ENCODE measurements at places on chromosomes 2 and 18.
A peak's percentile ranks its signal among the peaks of the same experiment; 100 is the strongest.

- peaks cover 22% of the 10 kb centered on the region for H3K36me3 ChIP-seq
- H3K27me3 ChIP-seq, result no peaks in the 10 kb centered on the region
- H3K27ac ChIP-seq, result no peak overlapping the region
- H3K4me3 ChIP-seq, result no peak overlapping the region
These were observed 92.7 kb upstream of the WDSUB1 start for GRCh38 chr2:159379181-159379580.

DNA sequence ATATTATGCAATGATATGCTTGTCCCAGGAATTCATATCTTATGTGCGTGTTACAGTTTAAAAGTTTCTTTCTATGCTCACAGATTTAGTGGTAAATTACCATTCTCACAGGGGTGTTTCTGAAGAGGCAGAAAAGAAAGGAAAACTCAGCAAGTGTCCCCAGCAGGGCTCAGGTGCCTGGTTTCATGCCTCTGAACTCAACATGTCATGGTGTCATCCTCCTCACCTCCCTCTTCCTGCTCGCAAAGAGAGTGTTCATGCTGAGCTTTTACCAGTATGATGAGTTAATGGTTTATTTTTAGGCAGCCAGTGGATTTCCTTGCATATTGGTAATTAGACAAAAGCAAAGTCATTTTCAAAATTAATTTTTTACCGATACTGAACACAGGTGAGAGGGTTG lies 492.9 kb upstream of the ZEB2 start:
- H3K4me1 ChIP-seq, result peaks cover 14% of the 10 kb centered on the region
- no peaks in the 10 kb centered on the region for H3K36me3 ChIP-seq
- no peaks in the 10 kb centered on the region for H3K27me3 ChIP-seq
- H3K27ac ChIP-seq, result no peak overlapping the region
- H3K4me3 ChIP-seq, result no peak overlapping the region

DNA sequence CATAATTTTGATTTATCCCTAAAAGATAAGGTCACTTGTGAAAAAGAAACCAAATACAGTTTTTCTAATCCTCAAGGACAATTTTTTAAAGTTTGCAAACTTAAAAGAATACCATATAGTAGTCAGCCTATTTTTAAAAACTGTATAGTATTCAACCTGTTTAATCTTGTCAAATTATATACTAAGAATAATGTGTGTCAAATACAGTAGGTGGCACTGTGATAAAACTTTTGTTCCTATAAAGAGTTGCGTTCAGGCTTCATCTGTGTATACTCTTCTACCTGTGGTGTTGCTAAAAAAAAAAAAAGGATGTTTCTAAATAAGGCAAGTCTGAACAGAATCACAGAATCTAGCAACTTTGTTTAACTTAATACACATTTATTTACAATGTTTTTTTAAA lies 68.6 kb downstream of the CCDC138 start:
- no peaks in the 10 kb centered on the region for H3K4me1 ChIP-seq
- H3K36me3 ChIP-seq, result peaks cover 71% of the 10 kb centered on the region
- no peak overlapping the region for H3K27ac ChIP-seq
- H3K27me3 ChIP-seq, result no peaks in the 10 kb centered on the region
- H3K4me3 ChIP-seq, result no peak overlapping the region

DNA sequence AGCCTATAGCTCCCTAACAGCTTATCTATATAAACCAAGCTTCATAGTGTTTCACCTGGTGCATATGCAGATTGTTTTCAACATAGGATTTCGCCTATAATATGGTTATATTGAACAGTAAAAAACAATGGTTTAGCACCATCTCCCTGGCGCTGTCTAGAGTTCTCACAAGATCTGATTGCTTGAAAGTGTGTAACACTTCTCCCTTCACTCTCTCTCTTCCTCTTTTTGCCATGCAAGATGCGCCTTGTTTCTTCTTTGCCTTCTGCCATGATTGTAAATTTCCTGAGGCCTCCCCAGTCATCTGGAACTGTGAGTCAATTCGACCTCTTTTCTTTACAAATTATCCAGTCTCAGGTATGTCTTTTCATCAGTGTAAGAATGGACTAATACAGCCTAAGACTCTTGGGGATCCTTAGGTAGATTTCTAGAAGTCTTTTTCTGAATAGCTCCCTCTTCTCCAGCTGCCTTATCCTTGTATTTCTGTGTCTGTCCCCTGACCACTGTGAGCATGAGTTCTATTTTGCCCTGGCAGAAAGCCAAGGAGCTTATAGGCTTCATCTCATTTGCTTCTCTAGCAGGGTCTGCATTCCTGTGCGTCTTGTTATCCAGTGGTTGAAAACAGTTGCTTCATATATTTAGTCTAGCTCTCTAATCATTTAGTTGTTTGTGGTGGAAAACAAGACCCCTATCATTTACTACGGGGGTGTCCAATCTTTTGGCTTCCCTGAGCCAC lies 401.6 kb downstream of the GPD2 start:
- no peak for DNase-seq
- no peaks in the 10 kb centered on the region for H3K4me1 ChIP-seq
- peaks cover 3% of the 10 kb centered on the region for H3K27me3 ChIP-seq
- peak overlapping the region; percentile 17 for H3K27ac ChIP-seq

- no peak for DNase-seq
- peaks cover 43% of the 10 kb centered on the region for H3K4me1 ChIP-seq
- H3K27me3 ChIP-seq, result no peaks in the 10 kb centered on the region
- no peak overlapping the region for H3K27ac ChIP-seq
- no peaks in the 10 kb centered on the region for H3K36me3 ChIP-seq
- H3K4me3 ChIP-seq, result no peak overlapping the region
These were observed 387.5 kb downstream of the CDH2 start for GRCh38 chr18:27789406-27789805.

- peaks cover 7% of the 10 kb centered on the region for H3K27me3 ChIP-seq
- no peak for DNase-seq
- H3K27ac ChIP-seq, result no peak overlapping the region
- H3K4me1 ChIP-seq, result peaks cover 27% of the 10 kb centered on the region
- no peak overlapping the region for H3K4me3 ChIP-seq
These were observed 544.7 kb downstream of the PARD3B start for GRCh38 chr2:205089958-205090357.

GRCh38 chr2:238651306-238652052 lies 196.4 kb upstream of the TWIST2 start:
- peaks cover 4% of the 10 kb centered on the region for H3K27me3 ChIP-seq
- no peak for DNase-seq
- no peak overlapping the region for H3K4me3 ChIP-seq
- H3K4me1 ChIP-seq, result peaks cover 33% of the 10 kb centered on the region

DNA sequence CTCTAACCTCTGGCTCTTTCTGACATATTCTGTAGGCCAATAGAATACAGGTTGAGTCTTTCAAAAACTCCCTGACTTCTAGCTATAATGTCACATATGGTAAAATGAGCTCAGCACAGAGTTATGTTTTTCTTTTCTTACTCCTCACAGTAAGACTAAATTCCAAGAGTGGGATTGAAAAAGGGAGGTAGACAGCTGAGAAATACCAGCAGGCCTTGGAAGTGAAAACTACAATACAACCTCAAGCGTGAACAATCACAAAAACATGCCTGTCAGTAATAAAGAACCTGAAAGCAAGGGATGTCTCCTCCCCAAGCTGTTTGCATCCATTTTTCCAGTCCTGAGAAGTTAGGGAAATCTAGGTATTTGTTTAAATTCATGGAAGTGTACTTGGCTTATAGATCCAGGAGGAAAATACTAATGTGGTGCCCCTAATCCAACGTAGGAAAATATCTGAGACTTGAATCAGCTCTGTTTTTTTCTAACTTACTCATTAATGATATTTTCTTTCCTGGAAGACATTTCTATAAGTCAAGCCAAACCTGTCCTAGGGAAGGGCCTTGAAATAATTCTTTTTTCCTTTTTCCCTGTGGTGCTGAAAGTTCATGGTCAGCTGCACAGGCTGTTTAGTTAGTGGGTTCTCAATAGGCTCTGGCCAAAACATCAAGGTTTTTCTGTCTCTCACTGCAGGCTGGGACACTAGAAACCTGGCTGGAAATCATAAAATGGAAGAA lies 167.9 kb upstream of the SPATS2L start:
- H3K27ac ChIP-seq, result no peak overlapping the region
- DNase-seq, result no peak
- H3K36me3 ChIP-seq, result no peaks in the 10 kb centered on the region

DNA sequence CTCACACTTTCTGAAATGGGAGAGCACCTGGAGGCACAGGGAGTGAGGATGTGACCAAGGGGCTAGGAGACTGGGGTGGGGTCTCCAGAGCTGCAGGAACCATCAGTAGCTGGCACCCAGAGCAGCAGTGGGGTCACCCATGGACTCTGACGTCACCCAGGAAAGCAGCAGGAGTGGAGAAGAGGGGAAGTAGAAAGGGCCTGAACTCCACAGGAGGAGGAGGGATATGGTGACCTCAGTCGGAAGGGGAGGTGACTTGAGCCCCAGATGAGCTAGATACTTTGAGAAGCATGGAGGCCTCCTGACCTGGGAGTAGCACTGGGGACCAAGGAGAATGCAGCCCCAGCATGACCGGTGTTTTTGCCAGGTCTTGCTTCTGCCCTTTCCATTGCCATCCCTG lies 8.8 kb downstream of the NMUR1 start:
- H3K27ac ChIP-seq, result no peak overlapping the region
- no peak for DNase-seq
- no peaks in the 10 kb centered on the region for H3K36me3 ChIP-seq
- peaks cover 32% of the 10 kb centered on the region for H3K4me1 ChIP-seq
- H3K4me3 ChIP-seq, result no peak overlapping the region

- no peak overlapping the region for H3K4me3 ChIP-seq
- no peaks in the 10 kb centered on the region for H3K36me3 ChIP-seq
- no peak for DNase-seq
- no peak overlapping the region for H3K27ac ChIP-seq
These were observed 55.1 kb upstream of the LYPD1 start for GRCh38 chr2:132725148-132725547.

DNA sequence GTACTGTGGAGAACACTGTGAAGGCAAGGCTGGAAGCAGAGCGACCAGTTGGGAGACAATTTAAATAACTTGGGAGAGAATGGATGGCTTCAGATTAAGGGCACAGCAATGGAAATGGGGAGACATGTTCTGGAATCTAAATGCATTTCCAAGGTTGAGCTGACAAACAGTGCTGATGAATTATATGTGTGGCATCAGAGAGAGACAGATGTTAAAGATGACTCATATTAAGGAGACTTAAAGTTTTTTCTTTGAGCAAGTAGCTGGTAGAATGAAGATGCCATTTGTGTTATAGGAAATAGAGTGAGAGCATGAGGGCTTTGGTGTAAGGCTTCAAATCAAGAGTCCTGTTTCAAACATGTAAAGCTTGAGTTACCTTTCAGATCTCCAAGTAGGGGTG lies 441.8 kb downstream of the SETBP1 start:
- no peak overlapping the region for H3K27ac ChIP-seq
- H3K36me3 ChIP-seq, result no peaks in the 10 kb centered on the region
- DNase-seq, result no peak
- no peak overlapping the region for H3K4me3 ChIP-seq
- H3K27me3 ChIP-seq, result peaks cover 7% of the 10 kb centered on the region

DNA sequence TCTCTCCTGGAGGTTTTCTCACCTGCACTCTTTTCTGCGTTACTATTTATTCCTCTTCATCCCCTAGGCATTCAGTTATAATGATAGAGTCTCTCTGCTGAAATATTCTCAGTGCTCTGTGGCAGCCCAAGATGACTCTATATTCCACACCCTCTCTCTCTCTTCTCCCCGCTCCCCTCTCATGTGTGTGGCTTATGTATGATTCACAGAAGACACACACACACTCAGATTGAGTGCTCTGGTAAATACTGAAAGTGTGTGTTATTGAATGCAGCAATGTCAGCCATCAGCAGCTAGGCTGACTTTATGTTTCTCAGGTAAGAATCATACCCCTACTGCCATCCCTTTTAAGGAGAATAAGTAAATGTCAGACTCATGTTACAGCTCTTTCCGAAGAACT lies 201.2 kb downstream of the SLC4A10 start:
- no peaks in the 10 kb centered on the region for H3K36me3 ChIP-seq
- H3K4me3 ChIP-seq, result no peak overlapping the region
- H3K27me3 ChIP-seq, result no peaks in the 10 kb centered on the region

DNA sequence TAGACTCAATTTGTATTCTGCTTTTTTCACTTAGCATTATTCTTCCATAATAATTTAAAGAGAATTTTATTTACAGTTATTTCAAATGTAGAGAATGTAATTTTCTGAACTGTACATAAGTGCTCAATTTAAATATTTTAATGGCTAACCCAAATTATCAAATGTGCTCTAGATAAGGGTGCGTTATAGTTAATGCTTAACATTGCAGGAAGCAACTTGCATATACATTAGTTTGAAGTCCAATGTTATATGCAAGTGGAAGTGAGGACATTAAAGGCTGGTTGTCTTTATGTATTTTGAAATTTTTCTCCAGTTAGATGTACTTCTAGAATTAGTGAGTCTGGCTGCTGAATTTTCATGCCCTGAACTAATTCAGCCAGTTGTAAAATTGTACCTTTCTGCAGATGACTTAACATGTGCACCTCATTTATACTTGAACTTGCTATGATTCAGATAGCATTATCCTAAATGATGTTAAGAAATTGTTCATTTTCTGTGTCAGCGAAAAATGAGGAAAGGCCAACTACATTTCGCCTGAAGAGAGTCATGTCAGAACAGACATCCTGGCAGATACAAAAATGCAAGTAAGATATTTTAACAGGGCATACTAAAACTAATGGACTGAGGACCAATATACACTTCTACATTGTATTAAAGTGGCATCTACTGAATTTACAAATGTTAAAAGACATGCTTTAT lies 59.2 kb upstream of the GAREM1 start:
- H3K36me3 ChIP-seq, result no peaks in the 10 kb centered on the region
- no peak overlapping the region for H3K4me3 ChIP-seq
- DNase-seq, result no peak
- H3K27ac ChIP-seq, result no peak overlapping the region
- no peaks in the 10 kb centered on the region for H3K4me1 ChIP-seq

DNA sequence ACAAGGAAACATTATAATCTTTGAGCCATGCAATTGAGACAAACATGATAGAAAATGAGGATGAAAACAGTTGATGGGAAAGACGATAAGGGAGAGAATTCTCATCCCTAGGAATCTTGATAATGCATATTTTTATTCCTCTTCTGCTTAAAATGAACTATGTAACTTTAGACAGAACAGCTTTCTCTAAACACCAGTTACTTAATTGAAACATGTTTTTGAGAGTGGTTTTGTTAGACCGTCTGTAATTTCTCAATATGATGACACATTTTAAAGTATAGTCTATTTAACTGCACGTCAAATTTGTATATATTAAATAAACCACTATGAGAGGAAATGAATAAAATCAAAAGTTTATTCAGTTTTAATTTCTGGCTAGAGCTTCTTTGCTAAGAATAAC lies 1453.9 kb upstream of the NXPH2 start:
- H3K4me1 ChIP-seq, result no peaks in the 10 kb centered on the region
- DNase-seq, result no peak
- H3K4me3 ChIP-seq, result no peak overlapping the region
- H3K36me3 ChIP-seq, result no peaks in the 10 kb centered on the region
- H3K27ac ChIP-seq, result no peak overlapping the region

- peak overlapping the region; percentile 39 for H3K4me3 ChIP-seq
- peaks cover 25% of the 10 kb centered on the region for H3K36me3 ChIP-seq
- DNase-seq, result no peak
- H3K4me1 ChIP-seq, result peaks cover 22% of the 10 kb centered on the region
- peak overlapping the region; percentile 1 for H3K27ac ChIP-seq
These were observed 34.2 kb upstream of the DYSF start for GRCh38 chr2:71419145-71419544.

- H3K27ac ChIP-seq, result peak overlapping the region; percentile 1
- H3K4me3 ChIP-seq, result no peak overlapping the region
- no peaks in the 10 kb centered on the region for H3K27me3 ChIP-seq
- peaks cover 69% of the 10 kb centered on the region for H3K36me3 ChIP-seq
These were observed 15.0 kb downstream of the SMAD4 start for GRCh38 chr18:51044928-51045585.

All from nephron progenitor cell (in vitro differentiated cells).